ENCODE measurements at places on chromosomes 3 and 15.
A peak's percentile ranks its signal among the peaks of the same experiment; 100 is the strongest.

GRCh38 chr3:170909129-170909903 is 879 bp upstream of the EIF5A2 start:
- peak; percentile 88 for DNase-seq

GRCh38 chr3:112755845-112756613 is 90.6 kb downstream of the CD200R1L start:
- no peak for DNase-seq

DNA sequence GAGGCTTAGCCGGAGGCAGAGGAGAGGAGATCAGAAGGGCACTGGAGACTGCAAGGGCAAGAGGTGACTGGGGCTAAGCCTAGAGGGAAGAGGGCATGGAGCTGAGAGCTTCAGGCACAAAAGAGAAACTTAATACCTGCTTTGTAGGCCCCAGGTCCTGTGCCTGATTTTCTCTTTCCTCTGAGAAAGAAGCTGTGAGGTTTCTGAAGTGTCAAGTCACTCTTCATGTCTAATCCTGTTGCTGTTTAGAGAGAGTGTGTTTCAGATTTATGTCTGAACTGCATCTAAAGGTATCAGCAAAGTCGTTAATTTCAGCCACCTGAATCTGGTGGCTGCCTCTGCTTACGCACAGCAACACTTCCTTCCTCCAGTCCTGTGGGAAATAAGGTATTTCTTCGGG is 106.9 kb upstream of the RNU6-1 start:
- no peak for DNase-seq

DNA sequence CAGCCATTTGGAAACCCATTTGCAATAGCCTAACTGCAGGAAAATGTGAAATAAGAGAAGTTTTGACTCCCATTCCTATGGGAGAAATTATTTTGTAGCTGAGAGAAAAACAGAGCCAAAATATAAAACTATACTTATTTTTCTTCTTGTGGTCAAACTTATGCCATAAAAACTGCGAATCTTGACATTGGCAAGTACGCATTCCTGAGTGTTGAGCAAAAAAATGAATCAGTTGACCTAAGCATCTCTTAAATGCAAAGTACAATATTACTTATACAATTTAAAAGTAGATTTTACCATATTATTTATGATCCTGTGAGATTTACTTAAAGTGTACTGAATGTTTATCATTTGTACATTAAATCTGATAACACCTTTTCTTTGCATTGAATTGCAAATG is 50.1 kb upstream of the CMC1 start:
- DNase-seq, result no peak

- DNase-seq, result no peak
These were observed 412.8 kb upstream of the WNT5A start for GRCh38 chr3:55899887-55900286.

GRCh38 chr15:99994849-99995248 is 261.6 kb upstream of the LYSMD4 start:
- no peak for DNase-seq
